Activated CD4-positive, alpha-beta T cell treated with anti-CD3 and anti-CD28 coated beads, Interleukin-2, amount 50 U/mL, for 24 hours (primary cell): ENCODE measurements at places on chromosomes 5 and 9.

GRCh38 chr9:12933957-12934356 is 159.1 kb downstream of the LURAP1L start:
- DNase-seq, result no peak

- no peak for DNase-seq
Measured at GRCh38 chr9:27659571-27659970, 86.3 kb upstream of the C9orf72 start.

DNA sequence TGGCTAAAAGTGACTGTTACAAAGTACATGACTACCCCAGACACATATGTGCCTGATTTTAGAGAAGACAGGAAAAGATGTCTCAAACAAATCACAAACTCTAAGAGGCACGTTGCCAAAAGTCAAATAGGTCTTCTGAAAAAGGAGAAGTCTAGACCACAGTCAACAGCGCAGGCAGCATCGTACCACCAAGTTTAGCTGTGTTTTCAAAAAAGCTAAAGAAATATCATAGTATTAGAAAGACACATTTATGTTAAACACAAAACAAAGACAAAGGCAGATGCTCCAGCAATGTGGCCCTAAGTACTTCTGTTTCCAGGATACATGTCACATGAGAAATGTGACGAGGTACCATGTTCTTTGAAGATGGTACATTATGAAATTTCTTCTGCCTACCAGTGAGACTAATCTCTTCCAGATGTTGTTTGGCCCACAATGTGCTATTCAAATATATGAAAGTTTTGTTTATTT is 43.5 kb downstream of the LPAR1 start:
- DNase-seq, result no peak

GRCh38 chr5:172544371-172545095 is 90.2 kb upstream of the SH3PXD2B start:
- no peak for DNase-seq

DNA sequence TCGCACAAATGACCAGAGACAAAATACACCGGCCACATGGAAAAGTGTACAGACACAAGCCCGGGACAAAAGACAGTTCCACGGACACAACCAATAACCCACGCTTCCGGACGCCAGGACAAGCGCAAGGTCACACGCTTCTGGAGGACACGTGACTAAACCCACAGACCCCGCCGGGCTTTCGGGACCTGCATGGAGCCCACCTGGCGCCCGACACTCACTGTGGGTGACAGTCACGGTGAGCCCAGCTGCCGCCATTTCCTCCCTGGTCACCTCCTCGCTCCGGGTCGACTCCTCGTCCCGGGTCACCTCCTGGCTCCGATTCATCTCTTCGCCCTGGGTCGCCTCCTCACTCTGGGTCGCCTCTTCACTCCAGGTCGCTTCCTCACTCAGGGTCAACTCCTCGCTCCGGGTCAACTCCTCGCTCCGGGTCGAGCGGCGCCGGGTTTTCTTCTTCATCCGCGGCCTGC is 470 bp downstream of the BAG1 start:
- DNase-seq, result no peak

DNA sequence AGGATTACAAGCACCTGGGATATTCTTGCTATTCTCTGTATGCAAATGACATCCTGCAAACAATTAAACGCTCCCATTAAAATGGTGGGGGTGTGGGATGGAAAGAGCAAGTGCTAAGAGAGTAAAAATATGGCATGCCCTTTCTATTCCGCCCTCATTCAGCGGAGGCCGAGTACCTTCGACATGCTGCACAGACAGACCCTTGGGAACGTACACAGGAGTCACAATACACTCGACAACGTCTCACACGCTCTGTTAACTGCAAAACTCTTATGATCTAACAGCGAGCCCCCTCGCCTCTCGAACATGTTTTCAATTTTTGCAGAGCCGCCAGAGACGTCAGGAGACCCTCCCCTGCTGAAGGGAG is 322.2 kb downstream of the CEMIP2 start:
- DNase-seq, result no peak

GRCh38 chr5:58248221-58248620 is 211.7 kb downstream of the PLK2 start:
- DNase-seq, result no peak

DNA sequence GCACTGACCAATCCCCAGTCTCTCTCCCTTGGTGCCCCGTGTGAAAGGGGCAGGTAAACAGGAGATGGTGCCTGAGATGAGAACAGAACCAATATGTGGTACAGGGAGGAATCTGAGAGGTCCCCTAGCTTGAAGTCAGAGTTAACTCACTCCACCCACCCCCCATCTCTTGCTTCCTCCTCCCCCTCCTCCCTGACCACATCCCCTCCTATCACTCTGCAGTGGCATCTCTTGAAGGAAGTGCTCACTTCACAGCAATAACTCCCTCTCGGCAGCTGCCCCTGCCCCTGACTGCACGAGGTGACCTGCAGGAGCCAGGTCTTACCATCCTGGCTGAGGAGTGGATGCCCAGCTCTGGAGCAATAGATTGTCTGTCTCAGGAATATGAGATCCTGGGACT is 224.0 kb downstream of the GAS1 start:
- DNase-seq, result no peak

GRCh38 chr5:82335806-82336205 is 57.7 kb upstream of the RPS23 start:
- no peak for DNase-seq
